Aorta (tissue), 5 donors: ENCODE measurements at places on chromosomes 2 and 18. TPM values are rescaled to one million over a fixed set of nuclear protein-coding genes. Genes with fewer than 3 reads are reported as not detected.

GRCh38 chr2:127134833-127135830 lies 28.2 kb upstream of the BIN1 start:
- peak; percentile 71 for DNase-seq

GRCh38 chr2:112317303-112318158 lies 42.1 kb downstream of the ZC3H6 start:
- DNase-seq: no peak

DNA sequence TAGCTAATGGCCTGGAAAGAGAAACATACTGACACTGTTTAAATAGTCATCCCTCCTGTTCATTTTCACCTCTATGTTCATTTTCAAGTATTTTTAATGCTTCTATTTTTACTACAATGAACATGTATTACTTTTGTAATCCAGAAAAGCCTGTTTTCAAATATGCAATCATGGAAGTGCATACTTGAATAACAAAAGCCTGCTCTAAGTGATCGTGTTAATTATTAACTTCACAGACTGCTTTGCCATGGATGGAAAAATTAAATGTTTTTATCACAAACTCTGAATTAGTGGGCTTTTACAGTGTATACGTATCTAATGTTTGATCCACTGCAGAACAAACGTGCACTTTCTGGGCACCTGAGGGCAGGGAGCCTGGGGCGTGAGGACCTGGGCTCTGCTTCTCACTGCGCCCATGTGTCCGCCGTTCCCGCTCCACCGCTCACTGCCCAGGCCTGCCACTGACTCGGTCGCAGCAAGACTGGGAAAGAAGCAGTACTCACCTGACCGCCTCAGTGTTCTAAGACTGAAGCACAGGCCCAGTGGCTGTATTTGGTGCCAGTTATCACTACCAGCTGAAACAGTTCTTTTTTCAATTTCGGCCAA lies 80.6 kb downstream of the UXS1 start:
- DNase-seq: no peak

- no peak for DNase-seq
Observed at GRCh38 chr2:70103531-70104061, 16.3 kb downstream of the PCBP1 start.

DNA sequence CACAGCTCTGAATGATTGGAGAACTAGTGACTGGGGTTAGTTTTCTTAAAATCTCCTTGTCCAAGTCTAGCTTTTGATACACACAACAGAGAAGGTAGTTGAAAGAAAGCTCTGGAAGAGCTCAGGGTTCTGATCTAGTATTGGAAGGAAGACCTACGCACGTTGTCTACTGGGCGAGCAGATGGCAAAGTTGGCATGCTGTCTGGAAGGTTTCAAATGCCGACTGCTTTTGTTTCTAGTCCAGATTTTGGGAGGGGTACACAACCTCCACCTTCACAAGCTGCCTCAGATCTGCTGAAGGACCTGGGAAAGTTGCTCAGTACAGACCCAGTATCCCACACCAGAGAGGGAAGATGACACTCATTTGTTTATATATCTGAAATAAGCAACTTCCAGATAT lies 507.3 kb downstream of the RNF144A start:
- DNase-seq: no peak

- peak; percentile 82 for DNase-seq
Observed at GRCh38 chr2:237213315-237214022, 127.8 kb downstream of the COPS8 start.

GRCh38 chr2:37976411-37976810 lies 51.3 kb downstream of the RMDN2 start:
- DNase-seq: no peak

DNA sequence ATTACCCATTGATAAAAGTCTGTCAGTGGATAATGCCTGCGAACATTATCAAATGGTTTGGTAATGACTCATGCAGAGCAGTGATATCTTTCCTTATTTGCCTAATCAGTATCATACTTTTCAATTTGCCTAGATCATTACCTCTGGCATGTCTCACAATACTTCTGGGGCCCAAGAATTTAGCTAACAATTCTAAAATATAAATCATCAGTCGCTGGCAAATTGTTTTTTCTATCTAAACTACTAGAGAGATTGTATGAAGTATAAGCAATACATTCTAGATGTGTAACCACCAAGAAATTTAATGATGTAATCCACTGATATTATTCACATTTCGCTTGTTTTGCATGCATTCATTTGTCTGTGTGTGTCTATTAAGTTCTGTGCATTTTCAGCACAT lies 191.2 kb upstream of the CDH19 start:
- no peak for DNase-seq

GRCh38 chr2:217362710-217363109 lies 502.8 kb upstream of the TNP1 start:
- no peak for DNase-seq

DNA sequence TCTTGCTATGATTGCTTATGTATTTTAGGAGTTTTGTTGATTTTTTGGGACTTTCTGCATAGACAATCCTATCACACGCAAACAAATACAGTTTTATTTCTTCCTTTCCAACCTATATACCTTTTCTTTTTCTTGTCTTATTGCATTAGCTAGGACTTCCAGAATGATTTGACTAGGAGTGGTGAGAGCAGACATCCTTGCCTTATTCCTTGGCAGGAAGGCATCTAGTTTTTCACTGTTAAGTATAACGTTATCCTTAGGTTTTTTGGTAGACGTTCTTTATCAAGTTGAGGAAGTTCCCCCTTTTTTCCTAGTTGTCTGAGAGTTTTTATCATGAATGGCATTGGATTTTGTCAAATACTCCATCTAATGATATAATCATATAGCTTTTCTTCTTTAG lies 25.8 kb downstream of the EHBP1 start:
- no peak for DNase-seq

- no peak for DNase-seq
Observed at GRCh38 chr2:65969161-65969560, 465.8 kb upstream of the MEIS1 start.

- no peak for DNase-seq
Observed at GRCh38 chr18:30139631-30140287, 902.8 kb downstream of the DSC3 start.

DNA sequence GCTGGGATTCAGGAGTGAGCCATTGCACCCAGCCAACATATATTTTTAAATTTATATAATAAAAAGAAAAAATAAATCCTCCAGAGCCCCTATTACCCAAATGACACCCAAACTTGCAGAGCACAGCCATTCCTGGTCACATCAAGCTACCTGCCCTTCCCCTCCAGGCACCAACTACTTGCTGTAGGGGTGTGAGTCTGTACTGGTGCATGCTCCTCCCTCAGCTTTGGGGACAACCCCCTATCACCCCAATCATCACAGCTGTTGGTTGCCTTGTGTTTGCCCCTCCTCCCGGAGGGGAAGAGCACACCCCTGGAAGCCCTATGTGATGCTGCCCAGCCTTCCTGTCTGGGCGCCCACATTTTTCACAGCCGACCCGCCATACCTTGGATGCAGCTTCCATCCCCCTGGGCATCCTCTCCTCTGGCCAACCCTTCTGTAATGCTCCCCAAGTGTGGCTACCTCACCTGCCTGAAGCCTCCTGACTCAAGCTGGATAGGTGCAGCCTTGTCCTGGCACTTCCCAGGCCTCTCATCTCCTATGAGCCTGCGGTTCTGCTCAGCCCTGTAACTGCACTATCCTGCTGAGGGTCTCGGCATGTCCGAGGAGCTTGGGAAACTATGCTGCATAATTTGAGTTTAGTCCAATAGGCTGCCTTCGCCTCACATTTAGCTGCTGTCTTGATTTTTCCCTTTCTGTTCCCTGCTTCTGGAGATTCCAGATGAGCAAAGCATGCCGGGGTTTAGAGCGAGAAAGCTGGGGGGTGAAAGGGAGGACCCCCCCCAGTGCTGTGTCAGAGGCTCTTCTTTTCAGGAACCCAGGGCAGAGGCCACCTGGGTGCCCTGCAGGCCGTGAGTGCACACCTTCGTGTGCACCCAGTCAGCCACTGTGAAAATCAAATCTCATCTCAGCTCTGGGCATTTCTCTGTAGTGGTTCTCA lies 27.2 kb downstream of the CHST10 start:
- no peak for DNase-seq

DNA sequence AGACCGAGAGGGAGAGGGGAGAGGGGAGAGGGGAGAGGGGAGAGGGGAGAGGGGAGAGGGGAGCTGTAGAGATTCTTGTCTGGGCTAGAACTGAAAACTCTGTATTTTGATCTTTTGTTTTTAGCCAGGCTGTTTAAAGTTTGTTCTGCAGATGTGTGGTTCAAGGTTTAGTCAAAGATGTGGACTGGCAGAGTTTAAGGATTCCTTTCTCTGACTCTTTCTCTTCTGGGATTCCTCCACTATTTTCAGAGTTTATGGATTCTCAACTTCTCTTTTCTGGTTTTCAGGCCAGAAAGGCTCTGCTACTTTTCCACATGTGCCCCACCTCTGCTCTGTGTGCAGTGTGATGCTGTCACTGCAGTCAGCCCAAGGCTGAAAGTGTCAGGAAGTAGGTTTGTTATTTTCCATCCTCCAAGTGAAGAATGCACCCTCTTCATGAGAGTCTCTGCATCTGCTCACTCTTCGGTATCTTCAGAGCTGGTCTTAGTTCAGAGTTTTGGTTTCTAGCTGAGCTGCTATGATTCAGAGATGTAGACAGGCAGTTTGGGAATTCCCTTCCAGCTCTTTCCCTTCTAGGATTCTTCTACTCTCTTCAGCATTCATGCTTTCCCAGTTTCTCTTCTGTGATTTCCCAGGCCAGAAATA lies 130.9 kb upstream of the SMAD7 start:
- no peak for DNase-seq

DNA sequence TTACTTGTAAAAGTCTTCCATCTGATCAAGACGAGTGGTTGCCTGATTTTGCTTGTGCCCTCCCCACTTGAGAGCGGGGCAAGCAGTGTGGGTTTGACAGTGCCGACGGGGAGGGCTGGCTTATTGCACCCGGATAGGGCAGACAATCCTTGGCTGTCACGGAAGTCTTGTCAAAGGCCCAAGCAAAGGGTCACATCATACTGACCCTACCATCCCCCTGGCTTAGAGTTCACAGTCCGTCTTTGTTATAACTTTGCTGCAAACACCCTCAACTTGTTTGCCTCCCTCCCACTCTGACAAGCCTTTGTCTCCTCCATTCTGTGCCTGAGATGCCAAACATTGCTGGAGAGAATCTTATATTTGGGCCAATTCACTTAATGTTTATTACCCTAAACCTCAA lies 165.9 kb upstream of the MSH6 start:
- DNase-seq: no peak

DNA sequence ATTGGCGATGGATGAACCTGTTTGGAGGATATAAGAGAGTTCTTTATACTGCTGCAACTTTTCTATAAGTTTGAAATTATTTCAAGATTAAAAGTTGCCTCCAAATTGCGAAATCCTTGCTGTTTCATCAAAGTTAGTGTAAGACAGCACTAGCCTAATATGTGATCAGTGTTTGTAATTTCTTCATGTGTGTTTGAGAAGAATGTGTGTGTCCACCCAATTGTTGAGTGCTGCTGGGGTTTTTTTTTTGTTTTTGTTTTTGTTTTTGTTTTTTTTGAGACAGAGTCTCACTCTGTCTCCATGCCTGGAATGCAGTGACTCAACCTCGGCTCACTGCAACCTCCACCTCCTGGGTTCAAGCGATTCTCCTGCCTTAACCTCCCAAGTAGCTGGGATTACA lies 33.4 kb downstream of the CDK15 start:
- no peak for DNase-seq

GRCh38 chr2:118013221-118013723 lies 598 bp downstream of the CCDC93 start:
- peak; percentile 73 for DNase-seq

- no peak for DNase-seq
Observed at GRCh38 chr18:70998490-70998889, 709.6 kb downstream of the SOCS6 start.

DNA sequence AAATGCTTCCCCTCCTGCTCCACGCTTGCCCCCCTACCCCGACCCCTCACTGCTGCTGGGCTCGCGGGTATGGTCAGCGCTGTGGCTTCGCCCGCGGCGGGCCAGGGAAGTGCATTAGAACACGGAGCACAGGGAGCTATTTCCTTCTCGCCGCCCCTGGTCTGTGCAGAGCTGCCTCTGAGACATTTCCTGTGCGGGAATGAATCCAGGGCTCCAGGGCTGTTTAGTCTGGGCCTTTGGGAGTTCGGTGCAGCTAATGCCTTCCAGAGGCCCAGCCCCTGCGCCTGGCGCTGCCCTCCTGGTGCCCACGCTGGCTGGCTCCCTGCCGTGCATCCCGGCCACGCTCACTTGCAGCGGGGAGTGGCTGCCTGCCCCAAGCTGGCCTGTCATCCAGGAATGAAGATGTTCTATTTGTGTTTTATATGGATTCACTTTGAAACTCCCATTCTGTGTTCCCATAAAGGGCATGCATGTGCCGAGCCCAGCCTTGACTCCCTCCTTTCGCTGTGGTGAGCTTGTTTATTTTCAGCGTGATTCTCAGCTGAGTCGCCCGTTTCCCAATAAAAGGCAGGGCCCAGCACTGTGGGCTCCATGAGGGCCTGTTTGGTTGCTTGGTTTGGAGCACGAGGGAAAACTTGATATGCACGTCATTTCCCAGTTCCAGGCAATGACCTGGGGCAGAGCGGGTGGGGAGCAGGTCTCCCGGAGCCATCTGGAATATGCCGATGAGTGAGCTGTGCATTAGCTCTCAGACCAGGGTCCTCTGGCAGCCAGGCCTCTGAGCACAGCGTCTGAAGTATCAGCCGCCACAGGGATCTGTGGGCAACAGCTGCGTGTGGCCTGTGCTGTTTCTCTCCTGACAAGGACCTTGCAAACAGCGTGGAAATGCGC lies 42.7 kb downstream of the SH3RF3 start:
- peak; percentile 91 for DNase-seq

DNA sequence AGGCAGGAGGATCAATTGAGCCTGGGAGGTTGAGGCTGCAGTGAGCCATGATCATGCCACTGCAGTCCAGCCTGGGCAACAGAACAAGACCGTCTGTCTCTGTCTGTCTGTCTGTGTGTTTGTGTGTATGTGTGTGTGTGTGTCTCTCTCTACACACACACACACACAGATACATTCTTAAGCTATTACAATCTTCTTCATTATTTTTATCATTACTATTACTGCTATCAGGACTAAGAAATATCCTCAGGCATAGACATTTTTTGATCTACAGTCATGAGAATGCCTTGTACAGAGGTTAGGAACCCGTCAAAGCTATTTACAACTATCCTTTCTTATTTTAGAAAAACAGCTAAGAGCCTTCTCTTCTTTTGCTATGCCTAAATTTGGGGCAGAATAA lies 207.4 kb downstream of the NEDD4L start:
- no peak for DNase-seq

GRCh38 chr2:2243666-2244065 lies 87.4 kb downstream of the MYT1L start:
- DNase-seq: no peak

GRCh38 chr2:100321866-100322820 lies at the start of gene LONRF2:
Gene LONRF2, minus strand, starts transcription at chr2:100322501. Its CDS starts 408 bp downstream, at chr2:100322093.
- DNase-seq: peak; percentile 87

The TUBB6 gene
- polyA plus RNA-seq: 137 TPM

The PID1 gene
- 66.5 TPM for polyA plus RNA-seq

The TTC31 gene
- 4.0 TPM for polyA plus RNA-seq

The RTP5 gene
- not detected for polyA plus RNA-seq

The MAB21L4 gene
- polyA plus RNA-seq: not detected

The STPG4 gene
- not detected for polyA plus RNA-seq

The TTN gene
- polyA plus RNA-seq: 1.3 TPM

The LCT gene
- 24.8 TPM for polyA plus RNA-seq

The ARHGEF33 gene
- not detected for polyA plus RNA-seq
